ENCODE measurements at places on chromosomes 7 and 10.

DNA sequence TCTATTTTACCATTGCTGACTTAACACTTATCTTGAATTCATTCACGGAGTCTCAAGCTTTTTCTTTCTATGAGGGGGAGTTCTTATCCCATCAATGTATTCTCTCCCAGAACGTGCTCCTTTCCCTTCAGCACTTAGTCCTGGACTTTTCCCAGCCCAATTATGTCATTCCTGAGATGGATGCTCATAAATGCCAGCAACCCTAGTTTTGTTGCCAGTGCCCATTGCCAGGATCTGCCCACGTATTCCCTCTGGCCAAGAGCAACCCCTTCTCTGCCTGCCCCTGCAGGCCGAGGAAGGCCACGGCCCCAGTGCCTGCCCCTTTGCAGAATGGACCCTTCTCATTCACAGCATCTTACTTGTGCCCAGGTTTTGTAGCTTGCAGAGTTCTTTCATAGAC, 67.4 kb upstream of the PPP1R3C start:
- DNase-seq: no peak

DNA sequence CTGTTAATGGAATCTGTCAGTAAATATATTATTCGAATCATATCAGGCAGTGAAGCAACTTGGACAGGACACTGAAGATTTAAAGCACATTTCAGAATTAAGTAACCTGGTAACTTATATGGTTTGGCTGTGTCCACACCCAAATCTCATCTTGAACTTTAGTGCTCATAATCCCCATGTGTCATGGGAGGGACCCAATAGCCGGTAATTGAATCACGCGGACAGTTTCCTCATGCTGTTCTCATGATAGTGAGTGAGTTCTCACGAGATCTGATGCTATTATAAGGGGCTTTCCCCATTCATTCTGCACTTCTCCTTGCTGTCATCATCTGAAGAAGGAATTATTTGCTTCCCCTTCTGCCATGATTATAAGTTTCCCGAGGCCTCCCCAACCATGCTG, 83.2 kb upstream of the COL1A2 start:
- no peak for DNase-seq

- DNase-seq: no peak
Measured at GRCh38 chr7:108062250-108063014, 59.5 kb upstream of the LAMB1 start.

GRCh38 chr7:100599911-100600729, 2.0 kb upstream of the PCOLCE start:
- DNase-seq: no peak

Data from globus pallidus (tissue), 1 donor.